Gastrocnemius medialis (tissue), 4 donors: ENCODE measurements at places on chromosomes 16 and 17. TPM values are rescaled to one million over a fixed set of nuclear protein-coding genes. Genes with fewer than 3 reads are reported as not detected.

Gene KRTAP4-5
- not detected for total RNA-seq

DNA sequence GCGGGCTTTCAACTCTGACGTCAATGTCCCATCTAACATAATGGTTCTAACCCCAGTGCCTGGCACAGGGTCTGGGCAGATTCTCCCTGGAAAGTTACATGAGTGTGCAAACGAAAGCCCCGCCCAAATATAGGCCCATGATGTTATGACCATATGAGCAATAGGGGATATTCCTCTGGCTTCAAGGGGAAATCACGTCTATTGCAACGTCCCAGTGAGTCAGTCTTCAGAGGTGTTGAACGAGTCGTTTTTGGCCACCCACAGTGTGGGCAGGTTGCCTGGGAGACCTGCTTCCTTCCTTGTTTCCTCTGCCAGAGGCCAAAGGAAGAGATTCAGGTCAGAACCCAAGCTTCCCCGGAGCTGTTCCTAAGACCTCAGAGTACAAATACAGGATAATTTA is 30.3 kb downstream of the PIK3R5 start:
- DNase-seq: no peak

Gene PABPN1L
- not detected for total RNA-seq

Gene SLC47A2
- 1.0 TPM for total RNA-seq

Gene ICAM2
- 82.4 TPM for total RNA-seq

- DNase-seq: no peak
Measured at GRCh38 chr17:2792366-2793169, 3.7 kb upstream of the RAP1GAP2 start.

Gene HS3ST3B1
- total RNA-seq: 1.4 TPM

Gene EMC6
- total RNA-seq: 54.2 TPM

- no peak for DNase-seq
Measured at GRCh38 chr16:12569061-12569460, 234.6 kb downstream of the CPPED1 start.

DNA sequence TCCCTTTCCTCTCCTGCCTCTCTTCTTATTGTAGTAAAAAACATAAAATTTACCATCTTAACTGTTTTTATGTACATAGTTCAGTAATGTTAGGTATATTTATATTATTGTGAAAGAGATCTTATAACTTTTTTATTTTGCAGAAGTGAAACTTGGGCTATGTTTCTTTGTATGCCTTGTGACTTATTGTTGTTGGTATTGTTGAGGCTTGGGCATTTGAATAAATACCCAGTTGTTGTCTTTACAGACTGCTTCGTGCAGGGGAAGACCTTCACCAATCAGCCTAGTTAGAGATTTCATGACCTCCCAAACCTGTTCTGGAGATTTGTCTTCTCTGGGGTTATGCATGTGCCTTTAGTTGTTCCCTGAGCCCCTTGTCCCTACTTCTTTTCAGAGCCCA is 31.9 kb downstream of the REXO5 start:
- no peak for DNase-seq

Gene SOX8
- 0.49 TPM for total RNA-seq

GRCh38 chr17:5419959-5420653 is at the start of gene RPAIN:
Gene RPAIN, plus strand, starts transcription at chr17:5420182. Its CDS starts 29 bp downstream, at chr17:5420211.
- DNase-seq: peak; percentile 86

Gene WNT3
- total RNA-seq: not detected

GRCh38 chr17:50828508-50829170 is 6.7 kb upstream of the WFIKKN2 start:
- no peak for DNase-seq

- no peak for DNase-seq
Measured at GRCh38 chr17:56982312-56982711, 4.4 kb downstream of the SCPEP1 start.

Gene BAIAP2
- 15.6 TPM for total RNA-seq
